ENCODE measurements at places on chromosomes 12 and 14.

- DNase-seq, result no peak
These were observed 16.9 kb upstream of the KRR1 start for GRCh38 chr12:75528272-75528671.

DNA sequence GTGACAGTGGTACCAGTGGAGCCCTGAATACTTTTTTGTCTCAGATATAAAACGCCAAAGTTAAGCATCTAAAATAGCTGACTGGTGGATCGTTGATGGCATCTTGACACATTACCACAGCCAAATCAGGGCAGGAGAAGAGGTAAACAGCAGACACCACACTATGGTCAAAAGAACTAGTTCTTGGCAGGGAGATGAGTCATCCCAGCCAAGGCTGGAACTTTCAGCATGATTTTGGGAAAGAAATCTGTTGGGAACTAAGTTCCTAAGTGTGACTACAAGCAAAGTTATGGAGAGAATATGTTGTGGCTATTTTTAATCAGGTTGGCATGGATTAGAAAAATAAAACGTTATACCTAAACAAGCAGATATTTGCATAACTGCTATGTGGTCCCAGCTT, 36.9 kb downstream of the LGR5 start:
- no peak for DNase-seq

- no peak for DNase-seq
These were observed 620.1 kb downstream of the NRXN3 start for GRCh38 chr14:78790271-78790670.

GRCh38 chr12:81128930-81129554, 51.2 kb downstream of the ACSS3 start:
- DNase-seq, result no peak

- DNase-seq, result no peak
These were observed 40.2 kb upstream of the EMP1 start for GRCh38 chr12:13156277-13156676.

- DNase-seq, result no peak
These were observed 20.8 kb downstream of the CFAP251 start for GRCh38 chr12:121939186-121939585.

- no peak for DNase-seq
These were observed 1.7 kb downstream of the GATC start for GRCh38 chr12:120447992-120448391.

GRCh38 chr14:103346286-103346685, 12.2 kb downstream of the EIF5 start:
- DNase-seq, result no peak

DNA sequence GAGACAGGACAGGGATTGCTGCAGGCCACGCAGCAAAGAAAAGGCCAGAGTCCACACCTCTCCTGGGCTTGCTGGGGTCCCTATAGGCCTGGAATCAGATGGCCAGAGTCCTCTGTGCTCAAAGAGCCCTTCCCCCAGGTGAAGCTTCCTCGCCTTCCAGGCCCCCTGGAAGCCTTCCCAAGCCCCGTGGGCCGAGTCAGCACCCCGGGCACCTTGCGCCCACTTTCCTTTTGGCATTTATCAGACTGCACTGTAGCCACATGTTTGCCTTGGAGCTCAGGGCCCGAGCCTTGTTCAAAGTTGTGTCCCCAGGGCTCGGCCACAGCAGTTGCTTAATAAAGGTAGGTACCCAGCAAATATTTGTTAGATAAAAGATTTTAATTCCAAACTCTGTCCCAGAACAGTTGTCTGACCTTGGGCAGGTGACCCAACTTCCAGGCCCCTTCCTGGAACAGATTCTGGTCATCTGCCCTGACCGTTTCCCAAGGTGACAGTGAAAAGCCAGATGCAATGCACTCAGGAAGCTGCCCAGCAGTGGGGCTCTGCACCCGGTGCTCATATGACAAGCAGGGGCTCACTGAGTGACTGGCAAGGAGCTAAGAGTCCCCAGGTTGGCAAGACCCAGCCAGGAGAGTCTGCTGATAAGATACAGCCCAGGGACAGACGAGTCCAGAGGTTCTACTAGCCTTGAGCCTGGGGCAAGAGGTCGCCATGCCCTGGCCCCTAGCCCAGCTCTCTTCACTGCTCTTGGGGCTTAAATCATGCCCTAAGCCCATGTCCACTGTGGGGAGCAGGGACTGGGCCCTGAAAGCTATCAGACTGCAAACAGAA, 81.2 kb downstream of the PITPNM2 start:
- DNase-seq, result no peak
